ENCODE measurements at places on chromosomes 12 and 14.
A peak's percentile ranks its signal among the peaks of the same experiment; 100 is the strongest.

GRCh38 chr14:56098021-56098420 is 20.2 kb upstream of the PELI2 start:
- no peak for DNase-seq

GRCh38 chr14:91372671-91373495 is 44.7 kb downstream of the CCDC88C start:
- DNase-seq = no peak

GRCh38 chr14:90567991-90568390 is 171.2 kb downstream of the CALM1 start:
- no peak for DNase-seq

DNA sequence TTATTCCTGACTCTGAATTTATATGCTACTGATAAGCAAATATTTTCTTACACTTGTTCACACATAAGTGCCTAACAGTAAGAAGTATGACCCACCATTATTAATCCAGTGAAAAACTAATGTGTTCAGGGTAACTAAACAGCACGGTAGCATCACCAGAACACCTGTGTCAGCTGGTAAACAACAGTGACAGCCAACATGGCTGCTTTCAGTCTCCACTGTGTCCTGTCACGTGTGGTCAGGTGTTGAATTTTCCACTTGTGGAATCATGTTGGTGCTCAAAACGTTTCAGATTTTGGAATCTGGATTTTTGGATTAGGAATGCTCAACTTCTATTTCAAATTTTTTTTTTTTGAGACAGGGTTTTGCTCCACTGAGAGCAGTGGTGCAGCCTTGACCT is 14.3 kb upstream of the ATP23 start:
- no peak for DNase-seq

GRCh38 chr12:70948976-70949336 is 28.4 kb upstream of the PTPRR start:
- no peak for DNase-seq

DNA sequence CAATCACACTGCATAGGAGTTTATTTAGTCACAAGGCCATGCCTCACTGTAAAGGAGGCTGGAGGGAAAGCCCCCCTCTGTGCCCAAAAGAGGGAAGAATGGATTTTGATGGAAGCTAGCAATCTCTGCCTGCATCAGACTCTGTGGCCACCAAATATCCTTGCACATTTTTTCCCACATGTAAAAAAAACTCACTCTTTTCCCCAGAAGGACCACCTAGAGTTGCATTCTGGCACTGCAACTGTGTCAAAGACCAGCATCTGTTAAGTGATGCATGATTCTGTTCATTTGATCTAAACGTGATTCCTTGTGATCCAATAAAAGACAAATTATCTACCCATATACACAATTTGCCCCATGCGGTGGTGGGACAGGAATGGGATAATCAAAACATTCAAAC is 8.0 kb downstream of the RHOJ start:
- DNase-seq = no peak

DNA sequence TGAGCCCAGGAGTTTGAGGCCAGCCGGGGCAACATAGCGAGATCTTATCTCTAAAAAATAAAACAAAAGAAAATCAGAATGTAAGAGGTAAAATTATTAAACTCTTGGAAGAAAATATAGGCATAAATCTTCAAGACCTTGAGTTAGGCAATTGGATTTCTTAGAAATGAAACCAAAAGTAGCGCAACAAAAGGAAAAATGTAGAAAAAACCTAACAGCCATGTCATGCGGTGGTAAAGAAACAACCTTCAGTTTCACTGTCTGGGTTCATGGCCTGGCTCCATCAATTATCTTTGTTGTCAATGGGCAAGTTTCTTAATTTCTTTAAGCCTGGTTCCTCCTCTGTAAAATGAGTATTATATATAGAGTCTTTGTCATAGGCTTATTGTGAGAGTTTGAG is 5.6 kb upstream of the GCH1 start:
- DNase-seq = no peak

GRCh38 chr14:105072892-105073719 is 7.9 kb upstream of the GPR132 start:
- DNase-seq = no peak

DNA sequence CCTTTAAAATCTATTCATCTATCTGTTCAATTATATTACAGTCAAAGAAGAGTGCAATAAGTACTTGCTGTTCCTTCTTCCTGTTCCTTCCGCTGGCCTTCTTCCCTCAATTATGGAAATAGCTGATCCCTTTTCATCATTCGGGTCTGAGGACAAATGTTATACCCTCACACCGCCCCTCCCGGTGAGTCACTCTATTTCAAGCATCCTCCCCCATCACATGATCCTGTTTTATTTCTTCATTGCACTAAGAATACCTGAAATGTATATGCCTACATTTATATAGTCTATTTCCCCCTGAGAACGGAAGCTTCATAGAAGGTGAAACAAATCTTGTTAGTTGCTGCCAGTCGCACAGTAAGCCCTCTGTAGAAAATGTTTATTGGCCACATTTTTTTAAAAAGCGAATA is 2.5 kb downstream of the SLC38A1 start:
- peak; percentile 36 for DNase-seq

DNA sequence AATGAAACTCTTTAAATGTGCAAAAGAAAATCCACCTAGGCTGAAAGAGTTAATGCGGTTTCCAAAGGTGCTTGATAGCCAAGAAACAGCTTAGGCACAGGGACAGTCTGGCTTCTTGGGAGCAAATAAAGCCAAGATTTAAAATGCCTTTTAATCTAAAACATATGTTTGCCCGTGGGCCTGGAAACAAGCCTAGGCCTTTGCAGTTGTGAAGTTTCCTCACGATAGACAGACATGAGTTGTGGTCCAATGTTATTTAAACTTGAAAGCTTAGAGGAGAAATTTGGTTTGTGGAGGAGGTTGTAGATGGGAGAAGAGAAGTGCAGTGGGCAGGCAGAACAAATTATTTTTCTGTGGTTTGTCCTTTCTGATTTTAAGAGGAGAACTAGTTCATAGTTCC is 29.8 kb downstream of the PROX2 start:
- DNase-seq = no peak

DNA sequence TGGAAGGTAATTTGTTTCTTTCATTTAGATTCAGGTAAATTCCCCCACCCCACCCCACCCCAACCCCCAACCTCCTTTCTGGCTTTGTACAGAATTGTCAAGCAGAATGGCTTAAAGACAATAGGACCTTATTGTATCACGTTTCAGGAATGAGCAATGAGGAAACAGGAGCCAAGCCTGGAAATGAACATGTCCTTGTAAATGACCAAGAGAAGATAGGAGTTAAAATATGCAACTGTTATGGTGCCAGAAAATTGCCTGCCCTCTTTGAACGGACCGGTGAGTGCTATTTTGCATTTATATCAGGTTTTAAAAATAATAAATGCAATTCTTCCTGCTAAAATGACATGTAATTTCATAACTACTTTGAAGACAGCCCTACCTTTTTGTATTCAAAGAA is 141.6 kb upstream of the PELI2 start:
- DNase-seq = no peak

DNA sequence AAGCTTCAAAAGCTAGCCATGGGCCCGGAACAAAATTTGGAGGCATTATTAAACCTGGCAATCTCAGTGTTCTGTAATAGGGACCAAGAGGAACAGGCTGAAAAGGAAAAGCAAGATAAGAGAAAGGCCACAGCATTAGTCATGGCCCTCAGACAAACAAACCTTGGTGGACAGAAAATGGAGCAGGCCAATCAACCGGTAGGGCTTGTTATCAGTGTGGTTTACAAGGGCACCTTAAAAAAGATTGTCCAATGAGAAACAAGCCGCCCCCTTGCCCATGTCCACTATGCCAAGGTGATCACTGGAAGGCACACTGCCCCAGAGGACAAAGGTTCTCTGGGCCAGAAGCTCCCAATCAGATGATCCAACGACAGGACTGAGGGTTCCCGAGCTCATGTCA is 653.9 kb upstream of the TMEM132C start:
- no peak for DNase-seq

- DNase-seq = no peak
Measured at GRCh38 chr14:75469606-75470237, 41.9 kb downstream of the JDP2 start.

- DNase-seq = no peak
Measured at GRCh38 chr12:84508851-84509260, 403.7 kb downstream of the SLC6A15 start.

- DNase-seq = peak; percentile 64
Measured at GRCh38 chr12:1791104-1791841, 29.1 kb upstream of the LRTM2 start.

- DNase-seq = no peak
Measured at GRCh38 chr12:4962539-4963486, 53.1 kb downstream of the KCNA1 start.

GRCh38 chr12:130716969-130717366 is 869 bp upstream of the RIMBP2 start:
- DNase-seq = no peak

GRCh38 chr14:93733631-93734030 is 54.7 kb downstream of the PRIMA1 start:
- no peak for DNase-seq

All from stimulated activated CD4-positive, alpha-beta T cell treated with anti-CD3 and anti-CD28 coated beads, Interleukin-2, amount 100 ng/mL, for 24 hours (primary cell).